ENCODE measurements at places on chromosomes 6 and 20.

DNA sequence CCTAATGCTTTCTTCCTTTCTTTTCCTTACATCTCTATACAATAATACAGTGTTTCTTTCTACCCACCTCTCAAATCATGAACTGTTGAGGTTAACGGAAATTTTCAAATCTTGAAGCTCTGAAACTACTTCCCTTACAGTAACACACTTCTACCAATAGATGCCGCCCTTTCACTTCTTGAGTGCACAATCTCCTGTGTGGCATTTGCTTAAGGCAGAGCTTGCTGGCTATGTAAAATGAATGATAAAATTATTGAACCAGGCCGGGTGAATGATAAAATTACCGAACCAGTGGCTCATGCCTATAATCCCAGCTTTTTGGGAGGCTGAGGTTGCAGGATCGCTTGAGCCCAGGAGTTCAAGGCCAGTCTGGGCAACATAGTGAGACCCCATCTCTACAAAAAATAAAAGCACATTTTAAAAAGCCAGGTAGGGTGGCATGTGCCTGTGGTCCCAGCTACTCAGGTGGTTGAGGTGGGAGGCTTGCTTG lies 56.8 kb downstream of the KCNS1 start:
- peak; percentile 83 for DNase-seq

DNA sequence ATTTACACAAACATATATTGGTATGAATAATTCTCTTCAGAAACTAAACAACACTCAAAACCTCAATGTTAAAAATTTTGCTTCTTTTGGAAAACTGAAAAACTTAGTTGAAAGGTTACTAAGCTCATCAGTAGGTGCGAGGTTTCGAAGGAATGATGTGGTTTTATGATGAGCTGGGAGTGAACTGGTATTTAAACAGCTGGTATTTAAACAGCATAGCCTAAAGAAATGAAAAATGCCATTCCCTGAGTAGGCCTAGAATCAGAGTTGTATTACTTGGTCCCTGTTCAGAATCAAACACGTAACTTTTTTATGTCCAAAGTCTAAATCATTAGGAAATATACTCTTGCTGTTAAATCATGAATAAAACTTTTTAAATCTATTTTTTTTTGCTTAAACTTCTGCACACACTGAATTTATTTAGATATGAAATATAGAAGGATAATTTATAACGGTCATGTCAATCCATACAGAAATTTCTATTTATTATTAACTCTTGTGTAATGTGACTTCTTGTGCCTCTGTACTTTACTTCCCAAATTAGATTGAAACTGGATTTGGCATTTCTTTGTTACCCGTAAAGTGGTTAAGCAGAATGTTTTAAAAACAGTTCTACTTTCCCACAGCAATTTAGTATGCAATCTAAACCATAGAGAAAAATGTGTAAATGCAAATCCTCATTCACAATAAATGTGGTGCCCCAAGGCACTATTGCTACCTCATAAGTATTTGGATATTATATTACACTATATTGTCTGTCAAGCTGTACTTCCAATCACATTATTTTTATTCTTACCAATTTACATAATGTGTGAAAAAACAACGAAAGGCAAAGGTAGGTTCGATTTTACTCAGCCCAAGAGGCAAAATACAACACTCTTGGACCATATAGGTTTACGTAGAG lies 124.1 kb downstream of the HS3ST5 start:
- DNase-seq: no peak

- no peak for DNase-seq
Observed at GRCh38 chr6:66508433-66508832, 801.4 kb upstream of the EYS start.

GRCh38 chr20:52473186-52473585 lies 281.6 kb upstream of the ZFP64 start:
- DNase-seq: peak; percentile 97

DNA sequence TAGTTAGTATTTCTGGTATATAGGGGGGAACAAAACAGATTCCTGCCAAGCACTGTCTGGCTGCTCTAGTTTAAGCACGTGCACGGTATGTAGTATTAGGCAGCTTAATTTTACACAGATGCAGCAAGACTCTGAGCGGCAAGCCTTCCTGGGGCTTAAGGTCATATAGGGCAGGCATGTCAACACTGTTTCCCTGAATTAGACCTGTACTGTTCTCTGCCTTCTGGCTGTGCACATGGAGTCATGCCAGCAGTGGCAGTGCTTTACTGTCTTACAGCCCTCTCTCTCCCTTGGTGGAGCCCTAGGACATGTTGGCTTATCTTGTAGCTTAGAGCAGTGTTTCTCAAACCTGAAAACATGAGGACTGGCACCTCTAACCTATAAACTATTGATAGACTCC lies 56.6 kb downstream of the PHF20 start:
- DNase-seq: peak; percentile 92

GRCh38 chr6:35850208-35850607 lies 45.1 kb downstream of the LHFPL5 start:
- DNase-seq: no peak

DNA sequence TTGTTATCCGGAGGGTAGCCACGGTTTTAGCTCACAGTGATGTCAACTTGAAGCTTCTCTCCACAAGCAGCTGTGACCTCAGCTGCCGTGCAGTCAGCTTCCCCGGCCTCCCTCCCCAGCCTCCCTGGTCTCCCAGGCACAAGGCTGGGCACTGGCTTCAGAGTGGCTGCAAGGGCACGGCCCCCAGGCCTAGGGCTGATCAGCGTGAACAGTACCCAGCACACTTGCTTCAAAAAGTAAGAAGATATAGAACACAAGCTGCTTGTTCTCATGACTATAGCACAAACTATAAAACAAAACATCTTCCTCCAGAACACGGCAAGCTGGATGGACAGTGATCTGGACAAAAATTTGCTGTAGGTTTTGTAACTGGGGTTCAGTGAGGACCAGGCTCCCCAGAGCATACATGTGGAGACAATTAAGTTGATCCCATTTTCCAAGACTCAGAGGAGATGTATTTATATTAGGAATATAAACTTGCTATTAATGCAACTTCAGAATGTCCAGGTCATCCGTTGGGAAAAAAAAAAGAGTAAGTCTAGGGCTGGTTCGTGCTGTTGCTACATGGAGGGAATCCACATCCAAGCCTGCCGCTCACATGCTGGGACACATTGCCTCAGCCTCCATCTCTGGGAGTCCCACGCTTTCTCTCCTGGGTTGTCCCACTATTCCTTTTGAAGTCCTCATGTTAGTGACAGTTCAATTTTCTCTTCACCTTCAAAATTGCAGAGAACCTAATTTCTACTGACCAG lies 199.4 kb upstream of the THBS2 start:
- DNase-seq: no peak

- no peak for DNase-seq
Observed at GRCh38 chr6:44156494-44157151, 2.0 kb upstream of the CAPN11 start.

- DNase-seq: no peak
Observed at GRCh38 chr20:48669946-48670605, 157.7 kb downstream of the PREX1 start.

- no peak for DNase-seq
Observed at GRCh38 chr6:117345292-117345610, 79.9 kb downstream of the VGLL2 start.

- no peak for DNase-seq
Observed at GRCh38 chr6:17218749-17219093, 62.4 kb upstream of the RBM24 start.

Data from NCI-H82 (cell line).